A549 treated with AZD2906 at 1 μM for 4 hours (cell line): ENCODE measurements at places on chromosomes 6 and 20. TPM values are rescaled to one million over a fixed set of nuclear protein-coding genes. Genes with fewer than 3 reads are reported as not detected.

HLA-DMB gene
- 1.4 to 2.5 TPM (median 1.7 TPM) in 5 replicates for total RNA-seq

TULP1 gene
- not detected in 5 replicates for total RNA-seq

UBD gene
- 0.41 to 1.00 TPM (median 0.54 TPM) in 5 replicates for total RNA-seq

C20orf202 gene
- total RNA-seq, result 0.08 TPM in 1 of 5 replicates, not detected in the others

SMLR1 gene
- total RNA-seq, result 0.02 to 0.03 TPM in 2 of 5 replicates, not detected in the others

FKBP1C gene
- 2.0 to 2.3 TPM (median 2.1 TPM) in 5 replicates for total RNA-seq
